WERI-Rb-1 (cell line): ENCODE measurements at places on chromosomes 3 and 15.

- no peak for DNase-seq
Measured at GRCh38 chr15:38878926-38879325, 314.3 kb upstream of the RASGRP1 start.

- DNase-seq, result no peak
Measured at GRCh38 chr15:95684693-95685115, 645.8 kb upstream of the NR2F2 start.

DNA sequence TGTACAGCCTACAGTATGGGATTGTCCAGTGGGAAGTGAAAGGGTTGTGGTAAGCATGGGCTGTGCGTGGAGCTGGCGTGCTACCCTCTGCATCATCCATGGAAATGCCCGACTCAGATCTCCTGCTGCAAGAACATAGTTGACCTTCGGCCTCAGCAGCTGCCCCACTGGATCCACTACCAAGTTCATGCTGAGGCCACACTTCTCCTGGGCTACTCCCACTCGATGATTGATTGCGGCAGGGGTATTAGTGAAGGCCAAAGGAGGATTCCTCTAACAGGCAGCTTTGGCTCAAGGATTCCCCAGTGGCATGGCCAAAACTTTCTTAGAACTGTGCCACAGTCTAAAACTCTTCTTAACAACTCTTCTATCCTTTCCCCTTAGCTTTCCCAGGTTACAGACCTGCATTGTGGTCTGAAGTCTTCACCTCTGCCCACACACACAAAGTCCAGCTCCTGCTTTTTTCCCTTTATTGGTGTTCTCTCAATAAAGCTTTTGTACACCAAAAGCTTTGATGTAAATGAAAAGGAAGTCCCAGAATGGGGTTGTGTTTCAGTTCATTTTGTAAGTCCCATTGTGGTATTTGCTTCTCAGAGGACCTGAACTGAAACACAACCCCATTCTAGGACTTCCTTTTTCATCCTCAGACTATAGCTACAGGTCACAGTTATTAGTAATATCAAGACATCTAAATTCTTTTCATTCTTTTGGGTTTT is 4.9 kb upstream of the TBC1D5 start:
- no peak for DNase-seq

DNA sequence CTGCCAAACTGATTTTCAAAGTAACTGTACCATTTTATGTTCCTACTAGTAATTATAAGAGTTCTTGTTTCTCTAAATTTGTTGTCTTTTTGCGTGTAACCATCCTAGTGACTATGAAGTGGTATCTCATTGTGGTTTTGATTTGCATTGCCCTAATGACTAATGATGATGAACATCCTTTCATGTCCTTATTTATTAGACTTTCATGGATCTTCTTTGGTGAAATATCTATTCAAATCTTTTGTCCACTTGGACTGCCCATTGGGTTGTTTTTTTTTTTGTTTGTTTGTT is 3.6 kb downstream of the OXSR1 start:
- no peak for DNase-seq

GRCh38 chr3:28612232-28612631 is 263.6 kb upstream of the AZI2 start:
- no peak for DNase-seq

DNA sequence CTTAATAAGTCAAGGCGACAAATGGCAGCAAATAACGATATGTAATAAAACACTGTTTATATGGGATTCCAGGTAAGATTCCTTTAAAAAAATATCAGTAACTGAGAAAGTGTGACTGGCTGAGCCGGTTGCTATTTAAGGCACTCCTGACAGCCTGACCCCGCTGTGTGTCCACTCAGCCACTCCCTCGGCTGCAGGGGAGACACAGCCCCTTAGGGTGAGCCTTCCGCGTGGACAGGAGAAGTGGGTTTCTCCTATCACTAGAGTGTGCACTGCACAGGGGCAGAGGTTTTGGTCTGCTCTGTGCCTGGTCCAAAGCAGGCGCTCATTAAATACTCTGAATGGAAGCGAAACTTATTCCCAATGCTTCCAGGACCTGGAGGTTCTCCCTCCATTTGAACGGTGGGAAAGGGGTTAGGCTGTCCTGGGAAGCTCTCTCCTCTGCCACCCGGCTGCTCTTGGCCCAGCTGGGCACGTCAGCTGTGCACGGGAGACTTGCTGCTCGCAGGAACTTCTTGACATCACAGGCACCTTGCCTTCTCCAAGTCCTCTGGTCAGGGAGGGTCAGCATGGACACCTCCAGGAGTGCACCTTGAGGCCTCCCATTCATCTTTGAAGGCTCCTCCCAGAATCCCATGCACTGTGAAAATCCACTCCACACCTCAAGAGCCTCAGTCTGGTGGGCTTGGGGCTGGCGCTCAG is 43.3 kb upstream of the SLCO2A1 start:
- DNase-seq, result no peak

DNA sequence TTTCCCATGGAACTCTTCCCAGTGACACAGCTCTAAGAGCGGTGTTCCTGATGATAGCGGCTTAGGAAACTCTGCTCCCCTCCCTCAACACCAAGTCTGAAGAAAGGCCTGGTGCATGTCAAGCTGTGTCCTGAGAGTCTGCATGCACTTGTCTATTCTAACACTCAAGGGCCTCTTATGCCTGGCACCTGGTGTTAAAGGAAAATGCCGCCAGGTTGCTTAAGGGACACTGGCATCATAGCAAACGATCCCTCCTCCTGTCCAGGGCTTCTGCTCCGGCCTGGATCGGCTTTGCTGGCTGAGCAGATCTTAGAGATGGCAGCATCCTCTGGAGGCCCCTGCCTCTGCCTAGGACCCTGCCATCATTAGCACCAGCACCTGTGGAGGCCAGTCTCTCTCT is 121.7 kb downstream of the MEGF11 start:
- DNase-seq, result no peak

DNA sequence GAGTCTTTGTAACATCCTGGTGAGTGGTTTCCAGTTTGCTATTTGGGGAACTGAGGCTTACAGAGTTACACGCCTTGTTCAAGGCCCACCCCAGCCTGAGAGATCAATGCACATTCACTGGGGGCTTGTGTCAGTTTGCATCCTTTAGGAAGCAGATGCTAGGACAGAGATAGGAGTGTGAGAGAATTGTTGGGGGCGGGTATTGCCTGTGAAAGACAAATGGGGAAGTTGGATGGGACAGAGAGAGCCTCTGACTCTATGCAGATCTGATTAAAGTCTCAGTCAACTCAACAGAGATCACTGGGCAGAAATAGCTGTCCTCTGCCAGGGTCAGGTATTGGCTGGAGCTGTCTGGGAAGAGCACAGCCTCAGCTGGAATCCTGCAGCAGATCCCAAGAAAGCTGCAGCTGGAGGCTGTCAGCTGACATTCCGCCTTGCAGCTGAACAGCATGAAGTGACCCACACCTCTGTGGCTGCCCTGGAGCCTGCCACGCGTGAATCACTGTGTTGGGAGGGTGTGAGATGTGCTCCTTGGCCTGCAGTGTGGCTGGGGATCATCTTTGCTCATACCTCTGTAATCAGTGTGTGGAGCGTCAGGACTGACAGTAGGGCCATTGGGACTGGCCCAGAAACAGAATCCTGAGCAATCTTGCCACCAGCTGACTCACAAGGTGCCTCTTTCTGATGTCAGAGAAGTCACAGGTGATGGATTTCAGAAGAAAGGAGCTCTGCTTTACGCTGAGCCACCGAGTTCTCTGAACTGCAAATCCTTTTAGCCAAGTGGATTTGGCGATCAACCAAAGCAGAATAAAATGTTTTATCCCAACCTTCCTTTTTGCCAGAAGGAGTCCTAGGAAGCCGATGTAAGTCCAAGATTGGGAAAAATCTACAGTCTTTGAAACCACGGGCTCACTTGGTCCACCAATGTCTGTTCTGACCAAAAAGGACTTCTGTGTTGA is 284.1 kb upstream of the LRRFIP2 start:
- DNase-seq, result no peak
